GF-D8 (cell line): ENCODE measurements at places on chromosomes 6 and 20.

DNA sequence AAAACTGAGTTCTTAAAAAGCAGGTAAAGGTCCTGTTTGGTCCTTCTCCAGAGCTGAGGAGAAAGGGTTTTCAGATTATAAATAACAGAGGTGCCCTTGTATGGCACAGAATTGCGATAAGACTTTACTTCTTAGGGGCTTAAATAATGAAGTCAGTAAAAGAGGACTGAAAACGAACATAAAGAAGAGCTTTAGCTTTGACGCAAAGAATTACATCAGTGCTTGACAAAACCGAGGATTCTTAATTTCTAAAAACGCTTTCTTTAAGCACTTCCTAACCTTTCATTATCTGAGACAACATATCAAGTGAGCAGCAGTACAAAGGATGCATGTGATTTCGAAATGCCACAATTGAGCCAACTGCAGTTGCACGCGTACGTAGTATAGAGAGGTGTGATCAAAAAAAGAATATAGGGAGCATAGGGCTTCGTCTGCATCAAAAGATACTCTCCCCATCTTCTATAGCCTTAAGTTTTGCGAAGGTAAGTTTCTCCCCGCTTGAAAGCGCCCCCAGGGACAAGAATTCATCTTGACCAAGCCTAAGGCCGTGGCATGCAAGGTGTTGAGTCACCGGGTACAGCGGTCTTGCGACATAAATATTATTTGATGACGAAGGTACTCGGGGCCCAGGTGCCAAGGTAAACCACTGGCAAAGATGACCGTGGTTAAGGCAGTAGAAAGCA is 778 bp upstream of the LOC128125822 start:
- DNase-seq: no peak

DNA sequence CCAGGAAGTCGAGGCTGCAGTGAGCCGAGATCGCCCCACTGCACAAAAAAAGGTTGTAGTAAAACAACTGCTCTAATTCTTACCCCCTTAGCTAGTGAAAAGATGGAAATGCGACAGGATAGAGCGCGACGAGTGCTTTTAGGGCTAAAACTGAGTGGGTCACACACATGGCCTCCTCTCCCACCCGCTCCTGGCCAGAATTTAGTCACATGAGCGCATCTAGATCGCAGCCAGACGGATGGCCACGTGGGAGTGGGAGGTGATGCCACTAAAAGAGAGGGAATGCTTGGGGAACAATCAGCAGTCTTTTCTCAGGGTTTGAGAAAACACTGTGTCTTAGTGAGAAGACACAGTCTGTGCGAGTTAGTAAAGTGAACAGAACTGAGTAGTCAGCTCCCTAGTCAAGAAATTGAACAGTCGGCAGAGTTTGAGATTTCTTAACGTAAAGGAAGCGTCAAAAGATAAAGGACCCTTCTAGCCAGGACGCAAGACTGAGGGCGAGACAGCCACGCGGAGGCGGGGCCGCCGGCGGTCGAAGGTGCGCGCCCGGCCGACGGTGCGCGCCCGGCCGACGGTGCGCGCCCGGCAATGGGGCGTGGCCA is 664 bp upstream of the ACTR5 start:
- no peak for DNase-seq

- no peak for DNase-seq
These were observed 32.5 kb downstream of the PDE10A start for GRCh38 chr6:165630544-165630953.

DNA sequence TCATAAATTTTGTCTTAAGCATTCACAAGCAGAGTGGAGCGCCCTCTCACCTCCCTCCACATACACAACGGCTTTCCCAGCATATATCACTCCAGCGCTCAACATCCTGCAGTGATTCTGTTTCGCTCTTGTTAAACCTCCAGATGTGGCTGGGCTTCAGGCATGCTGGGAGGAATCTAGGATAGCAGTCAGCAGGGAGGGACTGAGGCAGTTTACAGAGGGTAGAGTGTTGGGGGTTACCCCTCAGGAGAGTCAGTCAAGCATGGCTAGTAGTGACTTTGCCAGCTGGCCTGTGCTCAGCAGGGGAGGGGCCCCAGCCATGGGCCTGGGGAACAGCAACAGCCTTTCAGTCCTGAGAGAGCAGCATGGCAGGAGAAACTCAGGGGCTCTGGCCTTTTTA is 161.4 kb upstream of the FLRT3 start:
- DNase-seq: no peak

- DNase-seq: no peak
These were observed 17.0 kb downstream of the MDGA1 start for GRCh38 chr6:37680668-37681067.

- DNase-seq: no peak
These were observed 417.1 kb downstream of the BCKDHB start for GRCh38 chr6:80523531-80523997.

- DNase-seq: no peak
These were observed 88.7 kb downstream of the PLCB1 start for GRCh38 chr20:8220716-8221115.

DNA sequence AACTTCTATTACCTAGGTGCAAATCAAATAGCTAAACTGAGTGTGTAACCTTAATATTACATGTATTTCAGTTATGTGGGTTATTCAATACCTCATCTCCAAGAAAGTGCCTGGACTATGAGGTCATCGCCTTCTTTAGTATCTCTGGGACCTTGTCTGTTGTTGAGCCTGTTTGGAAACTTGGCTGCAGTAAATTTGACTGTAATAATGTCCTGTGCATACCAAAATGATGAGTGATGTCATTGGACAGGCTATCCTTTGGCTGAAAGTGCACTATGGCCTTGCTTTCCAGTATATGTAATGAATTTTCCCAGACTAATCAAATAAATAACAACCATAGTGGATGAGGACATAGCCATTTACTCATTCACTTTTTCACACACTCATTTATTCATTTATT is 455.1 kb downstream of the ADGRB3 start:
- DNase-seq: no peak

DNA sequence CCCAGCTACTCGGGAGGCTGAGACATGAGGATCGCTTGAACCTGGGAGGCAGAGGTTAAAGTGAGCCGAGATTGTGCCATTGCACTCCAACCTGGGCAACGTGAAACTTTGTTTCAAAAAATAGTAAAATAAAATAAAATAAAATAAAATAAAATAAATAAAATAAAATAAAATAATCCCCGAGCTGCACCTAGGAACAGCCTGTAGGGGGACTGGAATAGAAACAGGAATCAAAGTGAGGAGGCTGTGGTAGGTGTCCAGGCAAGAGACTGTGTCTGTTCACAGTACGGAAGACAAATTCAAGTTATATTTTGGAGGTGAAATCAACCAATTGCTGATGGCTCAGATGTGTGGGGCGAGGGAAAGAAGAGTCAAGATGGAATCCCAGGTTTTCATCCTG is 86.2 kb downstream of the KCNB1 start:
- no peak for DNase-seq

GRCh38 chr6:132525866-132526265 is 12.2 kb upstream of the TAAR9 start:
- no peak for DNase-seq

DNA sequence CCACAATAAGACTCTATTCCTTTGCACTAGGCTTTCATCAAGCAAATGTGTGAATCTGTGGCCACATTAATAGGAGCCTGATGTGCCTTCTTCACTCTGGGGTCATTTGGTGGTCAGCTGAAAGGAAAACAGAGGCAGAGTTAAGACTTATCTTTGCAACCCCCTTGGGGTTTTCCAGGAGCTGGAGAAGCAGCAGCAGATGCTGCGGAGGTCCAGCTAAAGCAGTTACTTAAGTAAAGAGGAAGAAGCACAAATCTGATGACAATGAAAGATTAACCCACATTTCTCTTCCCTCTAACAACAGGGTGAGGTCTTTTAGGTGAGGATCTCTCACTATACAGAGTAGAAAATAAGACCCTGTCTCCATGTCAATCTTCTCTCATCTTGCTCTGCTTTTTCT is 45.4 kb upstream of the QKI start:
- no peak for DNase-seq

DNA sequence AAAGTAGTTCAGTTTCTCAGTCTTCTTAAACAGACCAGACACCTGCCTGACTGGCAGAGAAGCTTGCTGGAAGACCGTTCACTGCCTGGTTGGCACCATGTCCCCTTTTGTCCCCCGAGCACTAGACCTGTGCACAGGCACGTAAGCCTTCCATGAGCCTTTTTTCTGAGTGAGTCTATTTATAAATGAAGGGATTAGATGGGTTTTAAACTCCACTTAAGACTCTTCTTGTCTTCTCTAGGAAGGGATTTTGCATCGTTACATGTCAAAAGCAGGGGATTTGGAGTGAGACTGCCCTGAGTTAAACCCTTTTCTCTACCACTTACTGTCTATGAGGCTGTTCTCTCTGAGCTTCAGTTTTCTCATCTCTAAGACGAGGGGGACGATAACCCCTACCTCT is 37.6 kb downstream of the STK35 start:
- DNase-seq: no peak

DNA sequence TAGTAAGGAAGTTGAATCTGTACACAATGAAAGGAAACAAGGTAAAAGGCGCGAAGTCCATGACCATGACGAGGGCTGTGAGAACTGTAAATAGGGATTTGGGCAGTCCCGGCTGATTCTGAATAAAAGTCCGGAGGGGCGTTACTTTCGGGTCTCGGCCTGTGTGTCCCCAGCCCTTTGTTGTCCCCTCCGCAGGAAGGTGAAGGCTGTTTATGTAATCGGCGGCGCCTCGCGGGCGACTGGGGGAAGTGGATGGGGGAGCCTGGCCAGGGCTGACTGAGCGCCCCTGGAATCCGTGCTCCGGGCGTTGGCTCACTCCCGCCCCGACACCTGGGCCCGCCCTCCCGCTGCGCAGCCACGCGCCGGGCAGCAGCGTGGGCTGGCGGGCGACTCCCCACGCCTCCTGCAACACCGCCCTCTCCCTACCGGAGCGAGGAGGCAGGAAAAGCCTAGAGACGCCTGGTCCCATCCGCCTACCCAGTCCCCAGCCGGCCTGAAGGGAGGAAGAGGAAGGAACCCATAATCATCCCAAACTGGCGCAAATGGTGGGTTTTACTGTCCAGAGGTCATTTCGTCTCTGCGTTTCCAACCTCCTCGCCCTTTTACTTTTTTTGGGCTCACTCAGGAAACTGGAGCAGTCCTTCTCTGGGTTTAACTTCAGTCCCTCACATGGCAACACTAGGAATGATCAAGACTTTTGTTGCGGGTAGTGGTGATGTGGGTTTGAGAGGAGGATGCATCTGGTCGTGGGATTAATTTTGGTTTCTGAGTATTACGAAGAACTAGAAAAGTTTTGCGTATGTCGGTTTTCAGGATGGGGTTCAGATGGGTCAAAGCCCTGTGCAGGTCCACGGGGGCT is 12.1 kb downstream of the TRIM31 start:
- no peak for DNase-seq

GRCh38 chr6:88855541-88856147 is 107.8 kb downstream of the RNGTT start:
- DNase-seq: no peak

DNA sequence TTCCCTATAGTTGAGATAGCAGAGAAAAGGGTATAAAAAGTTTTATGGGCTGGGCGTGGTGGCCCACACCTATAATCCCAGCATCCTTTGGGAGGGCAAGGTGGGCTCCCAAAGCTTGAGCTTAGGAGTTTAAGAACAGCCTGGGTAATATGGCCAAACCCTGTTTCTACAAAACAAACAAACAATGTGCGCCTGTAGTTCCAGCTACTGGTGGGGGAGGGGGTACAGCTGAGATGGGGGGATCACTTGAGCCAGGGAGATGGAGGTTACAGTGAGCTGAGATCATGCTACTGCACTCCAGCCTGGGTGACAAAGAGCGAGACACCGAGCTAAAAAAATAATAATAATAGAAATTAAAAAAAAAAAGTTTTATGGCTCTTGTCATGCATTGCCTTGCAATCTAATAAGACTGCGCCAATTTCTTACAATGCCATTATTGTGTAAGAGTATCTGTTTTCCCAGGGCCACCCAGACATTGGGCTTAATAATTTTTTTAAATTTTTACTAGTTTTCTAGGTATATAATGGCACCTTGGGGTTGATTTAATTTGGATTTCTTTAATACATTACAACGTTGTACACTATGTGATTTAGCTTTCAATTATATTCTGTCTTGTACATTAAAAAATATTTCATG is 3.9 kb downstream of the ACSS2 start:
- DNase-seq: no peak

DNA sequence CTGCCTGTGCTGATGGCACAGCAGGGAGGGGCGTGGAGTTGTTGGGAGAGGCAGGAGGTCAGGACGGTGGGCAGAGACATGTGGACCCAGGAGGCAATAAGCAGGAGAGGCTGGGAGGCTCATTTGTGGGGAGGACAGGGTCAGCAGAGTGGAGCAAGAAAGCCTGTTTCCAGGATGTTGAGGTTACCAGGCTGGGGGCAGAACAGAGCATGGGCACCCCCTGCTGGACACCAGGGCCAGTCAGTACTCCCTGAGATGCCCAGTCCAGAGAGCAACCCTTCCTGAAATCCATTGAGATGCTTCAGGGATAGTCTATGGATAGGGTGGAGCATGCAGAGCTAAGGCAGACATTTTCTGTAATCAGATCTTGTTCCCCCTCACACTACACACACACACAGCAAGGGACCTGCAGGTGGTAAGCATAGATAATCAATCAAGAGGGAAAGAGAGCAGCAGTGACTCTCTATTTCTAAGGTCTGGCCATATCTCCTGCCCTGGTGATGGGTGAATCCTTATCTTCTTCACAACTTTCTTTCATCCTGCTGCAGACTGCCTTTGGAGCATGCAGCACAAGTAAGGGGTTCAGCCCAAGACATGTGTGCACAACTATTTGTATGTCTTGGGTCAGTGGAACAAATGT is 41.7 kb downstream of the MOCS1 start:
- DNase-seq: no peak

GRCh38 chr6:134015719-134016557 is 36.5 kb downstream of the SLC2A12 start:
- no peak for DNase-seq

DNA sequence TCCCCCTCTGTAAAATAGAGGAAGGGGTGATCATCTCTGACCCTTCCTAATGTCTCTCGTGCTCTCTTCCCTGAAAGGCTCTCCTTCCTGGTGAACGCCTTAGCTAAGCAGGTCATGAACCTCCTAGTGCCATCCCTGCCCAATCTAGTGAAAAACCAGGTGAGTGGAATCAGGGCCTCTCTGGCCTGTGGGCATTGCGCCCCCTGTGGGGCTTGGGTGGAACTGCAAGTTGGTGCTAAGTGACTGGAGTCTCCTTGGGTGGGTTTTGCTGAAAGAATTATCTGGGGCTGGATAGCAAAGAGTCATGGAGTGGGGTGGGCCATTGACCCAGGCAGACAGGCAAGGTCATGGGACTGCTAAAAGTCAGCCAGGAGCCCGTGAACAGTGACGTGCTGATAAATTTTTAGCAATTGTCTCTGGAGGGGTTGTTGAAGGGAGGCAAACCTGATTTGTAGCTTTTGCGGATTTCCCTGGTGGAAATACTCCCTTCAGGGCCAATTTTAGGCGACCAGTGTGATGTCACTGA is 8.9 kb downstream of the BPIFB1 start:
- no peak for DNase-seq

- DNase-seq: no peak
These were observed 11.2 kb downstream of the ITCH start for GRCh38 chr20:34374209-34374760.

- DNase-seq: no peak
These were observed 6.9 kb upstream of the RPS6KA2 start for GRCh38 chr6:166633732-166634535.

GRCh38 chr6:53033764-53034163 is 31.4 kb upstream of the FBXO9 start:
- no peak for DNase-seq

GRCh38 chr6:167572841-167573271 is 248.0 kb downstream of the TTLL2 start:
- no peak for DNase-seq
